ENCODE measurements at places on chromosomes 2 and 18. TPM values are rescaled to one million over a fixed set of nuclear protein-coding genes. Genes with fewer than 3 reads are reported as not detected.

GRCh38 chr2:144084114-144084661 is 435.7 kb downstream of the ZEB2 start:
- no peaks in the 10 kb centered on the region for H3K36me3 ChIP-seq
- H3K4me3 ChIP-seq, result no peak overlapping the region
- H3K27ac ChIP-seq, result no peak overlapping the region
- no peaks in the 10 kb centered on the region for H3K27me3 ChIP-seq
- no peak for DNase-seq

Gene GALNT1
- 30.3 TPM for total RNA-seq

- no peaks in the 10 kb centered on the region for H3K36me3 ChIP-seq
- peaks cover 11% of the 10 kb centered on the region for H3K4me1 ChIP-seq
- H3K27ac ChIP-seq, result no peak overlapping the region
- H3K4me3 ChIP-seq, result no peak overlapping the region
- H3K27me3 ChIP-seq, result no peaks in the 10 kb centered on the region
- DNase-seq, result no peak
Observed at GRCh38 chr18:67545681-67546080, 29.2 kb upstream of the DSEL start.

Gene TEKT4
- total RNA-seq, result not detected

GRCh38 chr2:144523596-144524117 is 3.7 kb upstream of the ZEB2 start:
- H3K4me1 ChIP-seq, result peaks cover 17% of the 10 kb centered on the region
- no peaks in the 10 kb centered on the region for H3K36me3 ChIP-seq
- peaks cover 79% of the 10 kb centered on the region for H3K27me3 ChIP-seq
- H3K27ac ChIP-seq, result peak overlapping the region; percentile 80
- no peak for DNase-seq
- peak overlapping the region; percentile 35 for H3K4me3 ChIP-seq

DNA sequence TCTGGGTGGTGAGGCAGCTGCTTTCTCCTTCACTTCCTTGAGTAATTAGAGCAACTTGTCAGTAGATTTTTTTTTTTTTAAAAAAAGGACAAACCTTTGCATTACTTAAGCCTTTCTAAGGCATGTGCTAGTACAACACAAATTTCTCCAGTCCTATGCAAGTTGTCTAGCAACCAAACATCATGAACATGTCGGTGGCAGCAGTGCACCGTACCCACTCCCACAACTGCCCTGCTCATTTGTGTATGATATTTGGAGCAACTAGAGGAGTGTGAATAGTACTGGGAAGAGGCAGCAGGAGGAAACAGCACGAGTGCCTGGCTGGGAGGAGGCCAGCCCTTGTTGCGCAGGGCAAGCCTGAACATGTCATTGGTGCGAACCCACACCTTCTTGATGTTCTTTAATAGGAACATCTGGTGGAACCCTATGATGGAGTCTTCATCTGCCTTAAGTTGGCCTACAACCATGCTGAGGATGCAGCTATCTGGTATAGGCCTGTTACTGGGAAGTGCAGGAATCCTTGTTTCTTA is 238.3 kb downstream of the TDRD15 start:
- no peak overlapping the region for H3K27ac ChIP-seq
- no peaks in the 10 kb centered on the region for H3K27me3 ChIP-seq
- H3K4me3 ChIP-seq, result no peak overlapping the region
- no peaks in the 10 kb centered on the region for H3K4me1 ChIP-seq
- no peaks in the 10 kb centered on the region for H3K36me3 ChIP-seq

Gene SPC25
- not detected for total RNA-seq

DNA sequence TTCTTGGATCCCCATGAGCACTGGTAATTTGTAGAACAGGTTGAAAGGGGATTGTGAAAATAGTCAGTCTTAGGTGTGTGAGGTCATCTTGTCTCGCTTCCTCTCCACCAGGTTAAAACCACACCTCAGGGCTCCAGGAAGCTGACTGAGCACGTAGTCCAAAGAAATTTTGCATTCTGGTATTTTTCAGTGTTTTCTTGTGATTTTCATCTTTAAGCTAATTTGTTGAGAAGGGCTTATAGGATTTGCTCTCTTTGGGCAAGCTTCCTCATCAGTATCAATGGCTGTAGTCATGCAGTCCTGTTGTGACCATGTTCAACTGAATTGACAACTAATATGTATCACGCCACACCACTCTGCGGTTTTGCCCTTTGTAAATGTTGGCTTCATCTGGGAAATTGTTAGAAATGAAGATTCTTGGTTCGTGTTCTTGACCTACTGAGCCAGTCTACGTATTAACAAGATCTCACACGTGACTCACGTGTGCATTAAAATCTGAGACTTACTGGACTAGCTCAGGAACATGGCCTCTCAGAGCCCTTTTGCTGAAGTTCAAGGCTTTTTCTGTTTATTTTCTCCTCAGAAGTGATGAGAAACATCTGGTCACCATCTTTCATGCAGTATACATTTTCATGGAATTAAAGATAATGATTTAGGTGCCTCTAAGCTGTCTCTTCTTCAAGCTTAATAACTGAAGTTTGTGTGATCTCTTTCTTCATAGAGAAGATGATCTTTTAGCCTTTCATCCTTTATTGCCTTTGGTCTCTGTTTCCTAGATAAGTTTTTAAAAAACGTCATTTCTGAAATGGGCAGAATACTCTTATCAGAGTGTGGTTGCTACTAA is 32.8 kb downstream of the FMNL2 start:
- H3K4me1 ChIP-seq, result no peaks in the 10 kb centered on the region
- H3K4me3 ChIP-seq, result no peak overlapping the region
- no peak overlapping the region for H3K27ac ChIP-seq

Gene MYO5B
- total RNA-seq, result 3.0 TPM

GRCh38 chr2:101741775-101742520 is 44.4 kb downstream of the MAP4K4 start:
- peak overlapping the region; percentile 53 for H3K27ac ChIP-seq
- H3K36me3 ChIP-seq, result no peaks in the 10 kb centered on the region
- DNase-seq, result no peak
- H3K4me1 ChIP-seq, result peaks cover 55% of the 10 kb centered on the region
- no peaks in the 10 kb centered on the region for H3K27me3 ChIP-seq

- no peaks in the 10 kb centered on the region for H3K27me3 ChIP-seq
- H3K4me3 ChIP-seq, result no peak overlapping the region
- no peak for DNase-seq
- H3K27ac ChIP-seq, result no peak overlapping the region
Observed at GRCh38 chr2:235287375-235287733, 206.5 kb upstream of the AGAP1 start.

GRCh38 chr2:170502361-170503130 is 212.6 kb upstream of the SP5 start:
- DNase-seq, result no peak
- no peak overlapping the region for H3K27ac ChIP-seq
- H3K4me1 ChIP-seq, result peaks cover 17% of the 10 kb centered on the region
- no peak overlapping the region for H3K4me3 ChIP-seq
- no peaks in the 10 kb centered on the region for H3K36me3 ChIP-seq

Gene RNF144A
- 12.5 TPM for total RNA-seq

DNA sequence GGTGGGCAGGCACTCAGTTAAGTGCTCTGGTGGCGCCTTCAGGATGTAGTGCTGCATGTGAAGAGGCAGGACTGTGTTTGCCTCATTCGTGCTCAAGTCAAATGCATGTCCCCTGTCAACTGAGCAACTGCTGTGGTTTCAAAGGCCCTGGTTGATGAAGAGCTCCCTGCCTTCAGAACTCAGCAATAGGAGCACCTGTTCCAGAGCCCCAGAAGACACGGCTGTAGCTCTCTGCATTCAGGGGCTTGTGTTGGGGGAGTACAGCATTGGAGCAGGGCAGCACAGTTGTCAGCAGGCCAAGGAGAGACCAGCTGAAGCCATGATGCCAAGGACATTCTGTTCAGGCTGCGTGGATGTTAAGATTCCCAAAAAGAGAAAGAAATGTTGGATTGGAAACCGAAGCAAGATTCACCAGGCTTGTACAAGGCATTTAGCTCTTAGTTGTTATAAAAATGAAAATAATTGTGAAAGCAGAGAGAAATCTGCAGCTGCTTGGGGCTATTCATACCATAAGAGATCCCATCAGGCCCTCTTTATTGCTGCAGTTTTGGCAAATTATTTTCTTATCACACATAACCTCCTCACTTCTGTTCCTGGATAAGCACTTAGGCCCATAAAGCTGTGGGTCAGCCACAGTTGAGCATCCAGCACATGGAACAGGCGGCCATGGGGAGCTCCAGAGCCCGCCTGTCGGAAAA is 252.4 kb upstream of the ZNF521 start:
- H3K4me1 ChIP-seq, result no peaks in the 10 kb centered on the region
- no peak overlapping the region for H3K27ac ChIP-seq
- H3K27me3 ChIP-seq, result no peaks in the 10 kb centered on the region
- no peaks in the 10 kb centered on the region for H3K36me3 ChIP-seq

GRCh38 chr2:230890646-230891045 is 25.9 kb downstream of the ITM2C start:
- H3K27me3 ChIP-seq, result no peaks in the 10 kb centered on the region
- no peak overlapping the region for H3K4me3 ChIP-seq
- DNase-seq, result no peak
- no peaks in the 10 kb centered on the region for H3K4me1 ChIP-seq
- no peaks in the 10 kb centered on the region for H3K36me3 ChIP-seq
- H3K27ac ChIP-seq, result no peak overlapping the region

GRCh38 chr18:32278177-32278799 is 88.4 kb downstream of the MEP1B start:
- H3K4me3 ChIP-seq, result no peak overlapping the region
- H3K36me3 ChIP-seq, result no peaks in the 10 kb centered on the region
- peaks cover 21% of the 10 kb centered on the region for H3K4me1 ChIP-seq
- H3K27ac ChIP-seq, result no peak overlapping the region
- no peaks in the 10 kb centered on the region for H3K27me3 ChIP-seq

- H3K4me1 ChIP-seq, result no peaks in the 10 kb centered on the region
- no peak for DNase-seq
- H3K27me3 ChIP-seq, result no peaks in the 10 kb centered on the region
- no peak overlapping the region for H3K4me3 ChIP-seq
- no peak overlapping the region for H3K27ac ChIP-seq
- H3K36me3 ChIP-seq, result no peaks in the 10 kb centered on the region
Observed at GRCh38 chr2:215982465-215982875, 30.9 kb downstream of the MREG start.

Data from sigmoid colon (tissue), 7 donors.